ENCODE measurements at places on chromosomes 2 and 18.

GRCh38 chr18:38966841-38967240 lies 1401.2 kb upstream of the CELF4 start:
- no peak for DNase-seq

DNA sequence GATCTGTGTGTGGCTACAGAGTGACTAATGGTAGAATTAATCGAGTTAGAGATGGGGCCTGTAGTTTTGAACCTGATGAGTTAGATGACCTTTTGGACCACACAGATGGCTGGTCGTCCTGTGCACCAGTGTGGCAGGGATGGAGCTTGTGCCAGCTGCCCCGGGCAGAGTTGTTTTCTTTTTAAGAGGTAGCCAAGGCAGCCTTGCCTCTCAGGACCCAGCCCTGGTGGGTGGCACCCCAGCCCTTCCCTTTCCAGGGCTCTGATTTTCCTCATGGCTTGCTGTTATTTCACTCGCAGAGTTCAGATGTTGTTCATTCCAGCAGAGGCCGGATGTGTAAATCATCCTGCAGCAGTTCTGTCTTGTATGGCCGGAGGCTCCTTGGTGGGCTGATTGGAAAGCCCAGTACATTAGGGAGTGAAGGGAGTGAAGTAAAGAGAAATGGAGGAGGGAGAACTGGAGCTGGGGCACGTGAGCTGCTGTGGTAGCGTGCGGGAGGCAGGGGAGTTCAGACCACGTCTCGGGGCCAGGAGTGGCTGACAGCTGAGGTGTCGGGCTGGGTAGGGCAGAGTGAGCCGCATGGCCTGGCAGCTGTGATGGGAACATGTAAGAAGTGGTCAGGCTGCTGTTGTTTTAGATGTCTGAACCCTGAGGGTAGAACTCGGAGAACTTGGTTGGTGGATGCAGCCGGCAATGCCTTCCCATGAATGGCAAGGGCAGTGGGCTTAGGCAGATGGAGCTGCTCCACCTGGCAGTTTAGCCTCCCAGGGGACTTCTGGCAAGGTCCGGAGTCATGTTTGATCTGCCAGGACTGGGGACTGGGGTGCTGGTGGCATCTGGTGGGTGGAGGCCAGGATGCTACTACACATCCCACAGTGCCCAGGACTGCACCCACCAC lies 28.8 kb downstream of the ASAP2 start:
- DNase-seq = no peak

DNA sequence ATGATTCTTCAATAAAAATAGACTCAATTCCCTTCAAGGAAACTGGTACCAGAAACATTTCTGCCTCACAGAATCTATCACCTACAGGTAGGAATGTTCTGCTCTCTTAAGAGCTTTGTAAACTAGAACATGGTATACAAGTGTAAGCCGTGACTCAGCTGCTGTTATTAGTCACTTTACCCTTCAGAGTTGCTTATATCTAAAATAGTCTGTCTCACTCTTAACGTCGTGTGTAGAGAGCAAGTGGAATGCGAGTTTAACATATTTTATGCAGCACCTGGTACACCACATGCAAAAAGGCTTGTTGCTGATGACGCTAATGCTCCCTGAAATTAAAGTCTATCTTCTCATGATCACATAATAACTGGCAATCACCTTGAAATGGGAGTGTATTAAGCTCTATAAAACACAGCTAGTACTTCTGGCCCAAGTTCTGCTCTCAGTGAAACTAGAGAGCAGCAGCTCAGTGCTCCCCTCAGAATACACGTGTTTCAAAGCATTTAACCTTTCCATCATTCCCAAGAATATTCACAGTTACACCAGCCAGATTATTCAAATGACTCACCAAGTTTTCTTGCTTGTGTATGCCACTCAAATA lies 420.0 kb downstream of the ZEB2 start:
- no peak for DNase-seq

- DNase-seq = no peak
Measured at GRCh38 chr2:237438080-237438940, 24.3 kb upstream of the COL6A3 start.

DNA sequence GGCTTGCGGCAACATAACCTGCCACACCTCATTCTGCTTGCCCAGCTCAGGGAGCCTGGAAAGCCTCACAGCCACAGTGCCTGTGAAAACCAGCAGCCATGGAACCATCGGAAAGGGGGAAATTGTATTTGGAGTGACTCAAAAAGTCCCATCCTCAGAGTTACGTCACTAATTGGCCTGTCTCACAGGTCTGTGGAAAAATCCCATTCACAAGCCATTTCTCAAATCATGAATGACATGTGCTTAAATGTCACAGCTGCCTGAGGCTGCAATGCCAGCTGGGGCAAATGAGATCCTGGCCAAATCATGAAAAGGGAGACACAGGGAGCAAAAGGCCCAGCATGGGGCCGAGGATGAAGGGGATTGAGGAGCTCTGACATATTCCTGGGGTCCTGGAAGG lies 486.9 kb upstream of the RAB6C start:
- no peak for DNase-seq

DNA sequence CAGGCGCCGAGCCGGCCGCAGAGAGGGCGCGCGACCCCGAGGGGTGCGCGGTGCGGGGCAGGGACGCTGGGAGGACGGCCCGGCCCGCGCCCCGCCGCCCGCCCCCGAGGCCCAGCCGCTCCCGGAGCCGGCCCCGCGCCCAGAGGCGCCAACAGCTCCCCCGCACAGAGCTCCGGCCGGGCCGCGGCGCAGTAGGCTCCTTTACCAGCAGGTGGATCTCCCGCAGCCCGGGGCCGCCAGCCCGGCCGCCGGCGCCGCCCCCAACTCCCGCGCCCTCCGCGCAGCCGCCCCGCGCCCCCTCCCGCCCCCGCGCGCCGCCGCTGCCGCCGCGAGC lies 258 bp downstream of the MGAT4A start:
- peak; percentile 85 for DNase-seq

GRCh38 chr2:88195246-88195645 lies 25.1 kb downstream of the THNSL2 start:
- no peak for DNase-seq

DNA sequence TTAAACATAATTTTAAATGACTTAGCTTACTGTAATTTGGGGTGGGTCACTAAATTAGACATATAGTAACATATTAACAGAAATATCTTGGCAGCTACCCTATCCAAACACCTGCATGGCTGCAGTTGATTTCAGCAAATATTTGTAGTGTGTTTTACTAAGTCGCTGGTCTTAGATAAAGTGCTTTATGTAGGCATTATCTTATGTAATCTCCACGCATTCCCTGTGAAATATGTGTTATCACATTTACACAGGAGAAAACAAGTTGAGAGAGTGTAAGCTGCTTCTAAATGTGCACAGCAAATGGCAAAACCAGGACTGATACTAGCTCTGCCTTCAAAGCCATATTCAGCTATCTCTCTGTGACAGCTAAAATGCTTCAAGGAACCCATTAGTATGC lies 72.0 kb downstream of the NYAP2 start:
- peak; percentile 2 for DNase-seq

GRCh38 chr2:178756343-178756742 lies 50.9 kb downstream of the TTN start:
- no peak for DNase-seq

GRCh38 chr18:71001597-71001996 lies 712.8 kb downstream of the SOCS6 start:
- DNase-seq = no peak

- no peak for DNase-seq
Measured at GRCh38 chr2:174704061-174704460, 60.2 kb downstream of the CHRNA1 start.

GRCh38 chr2:44579115-44579836 lies 217.5 kb downstream of the CAMKMT start:
- DNase-seq = no peak

- DNase-seq = no peak
Measured at GRCh38 chr18:68721681-68722583, 7.0 kb upstream of the TMX3 start.

DNA sequence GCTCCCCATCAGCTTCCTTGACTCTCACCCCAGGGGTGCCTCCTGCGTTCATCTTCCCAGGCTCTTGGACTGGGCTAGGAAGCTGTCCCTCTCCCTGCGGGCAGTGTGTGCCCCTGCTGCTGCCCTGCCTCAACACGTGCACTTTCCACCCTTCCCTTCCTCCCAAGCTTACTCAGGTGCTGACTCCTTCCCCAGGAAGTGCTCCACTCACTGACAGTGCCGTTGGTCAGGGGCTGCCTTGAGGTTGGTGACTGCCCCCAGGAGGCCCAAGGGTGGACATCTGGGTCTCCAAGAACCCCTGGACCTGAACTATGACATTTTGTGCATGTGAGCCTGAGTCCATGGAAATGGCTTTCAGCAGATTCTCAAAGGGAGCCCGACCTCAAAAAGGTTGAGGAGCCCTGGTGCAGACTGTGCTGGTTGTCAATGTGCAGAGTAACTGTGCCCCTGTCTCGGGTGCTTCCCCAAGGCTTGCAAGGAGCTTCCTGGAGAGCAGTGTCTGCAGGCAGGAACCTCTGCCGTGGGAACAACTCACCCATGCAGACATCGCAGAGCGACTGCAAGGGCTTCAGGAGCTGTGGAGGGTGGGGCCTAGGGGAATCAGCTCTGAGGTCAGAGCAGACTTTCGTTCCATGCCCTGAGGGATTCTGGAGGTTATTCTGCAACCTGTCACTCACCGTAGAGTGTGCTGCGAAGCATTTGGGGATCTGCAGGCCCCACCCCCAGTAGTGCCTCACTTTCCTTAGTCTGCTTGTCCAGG lies 116.5 kb upstream of the MCFD2 start:
- no peak for DNase-seq

- DNase-seq = no peak
Measured at GRCh38 chr2:38723173-38723572, 28.0 kb downstream of the SRSF7 start.

Data from HuH-7 (cell line).